ENCODE measurements at places on chromosomes 1 and 21.
A peak's percentile ranks its signal among the peaks of the same experiment; 100 is the strongest.

GRCh38 chr1:26537951-26538352, 8.4 kb downstream of the RPS6KA1 start:
- peak; percentile 5 for DNase-seq

- DNase-seq, result no peak
Measured at GRCh38 chr1:52503706-52504105, 49.2 kb downstream of the TUT4 start.

- no peak for DNase-seq
Measured at GRCh38 chr1:41788427-41788826, 130.3 kb downstream of the HIVEP3 start.

GRCh38 chr1:60171801-60172200, 98.2 kb upstream of the C1orf87 start:
- peak; percentile 83 for DNase-seq

- no peak for DNase-seq
Measured at GRCh38 chr1:234536741-234537140, 57.8 kb upstream of the TARBP1 start.

DNA sequence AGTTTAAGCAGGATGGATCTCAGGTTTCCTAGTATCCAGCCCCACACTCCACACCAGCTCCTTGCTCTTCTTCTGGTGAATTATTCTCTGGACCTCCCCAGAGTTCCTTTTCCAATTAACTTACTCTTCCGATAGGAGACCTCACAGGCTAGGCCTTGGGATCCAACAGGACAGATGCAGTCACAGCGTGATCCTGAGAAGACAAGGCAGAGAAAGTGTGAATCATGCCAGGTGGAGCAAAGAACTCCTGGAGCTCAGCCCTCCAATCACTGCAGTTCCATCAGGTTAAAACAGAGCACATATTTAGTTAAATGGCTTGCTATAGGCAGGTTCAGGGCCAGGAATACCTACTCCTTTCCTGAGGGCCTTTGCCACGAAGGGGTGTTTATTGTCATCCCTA, 34.1 kb downstream of the C8B start:
- DNase-seq, result no peak

- DNase-seq, result no peak
Measured at GRCh38 chr1:31727849-31728248, 24.0 kb upstream of the COL16A1 start.

- no peak for DNase-seq
Measured at GRCh38 chr1:117658676-117659075, 52.8 kb downstream of the TENT5C start.

DNA sequence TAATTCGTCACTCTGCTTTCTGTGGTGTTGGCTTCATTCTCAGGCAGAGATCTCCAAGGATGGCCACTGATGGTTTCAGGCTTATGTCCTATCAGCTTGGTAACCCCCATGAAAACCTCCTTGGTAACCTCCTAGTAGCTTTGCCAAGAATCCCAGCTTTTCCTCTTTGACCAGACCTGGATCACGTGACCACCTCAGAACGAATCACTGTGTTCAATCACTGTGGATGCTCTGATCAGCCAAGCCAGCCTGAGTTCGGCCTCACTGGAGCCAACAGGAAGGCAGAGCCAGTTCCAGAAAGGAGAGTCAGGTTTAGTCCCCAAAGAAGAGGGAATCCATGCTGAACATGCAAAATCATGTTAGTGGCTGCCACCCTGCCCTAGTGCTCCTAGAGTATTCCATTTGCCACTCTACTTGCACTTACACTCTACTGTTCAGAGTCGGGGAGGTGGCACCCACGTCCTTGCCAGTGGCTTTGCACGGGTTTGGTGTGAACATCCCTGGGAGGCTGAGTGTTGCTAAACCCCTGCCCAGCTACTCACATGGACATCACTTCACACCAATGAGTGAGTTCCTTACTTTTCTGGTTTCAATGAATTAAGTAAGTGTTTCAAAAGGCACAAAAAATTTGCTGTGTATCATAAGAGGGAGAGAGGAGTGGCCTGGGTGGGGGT, 33.5 kb upstream of the SSBP3 start:
- DNase-seq, result no peak

GRCh38 chr1:154478639-154479038, 23.4 kb upstream of the TDRD10 start:
- peak; percentile 31 for DNase-seq

- no peak for DNase-seq
Measured at GRCh38 chr1:43309405-43310025, 8.7 kb downstream of the TIE1 start.

- DNase-seq, result peak; percentile 97
Measured at GRCh38 chr1:117821774-117822482, 107.5 kb downstream of the GDAP2 start.

- no peak for DNase-seq
Measured at GRCh38 chr1:2255047-2255419, 26.9 kb downstream of the SKI start.
